ENCODE measurements at places on chromosomes 1 and 21.

DNA sequence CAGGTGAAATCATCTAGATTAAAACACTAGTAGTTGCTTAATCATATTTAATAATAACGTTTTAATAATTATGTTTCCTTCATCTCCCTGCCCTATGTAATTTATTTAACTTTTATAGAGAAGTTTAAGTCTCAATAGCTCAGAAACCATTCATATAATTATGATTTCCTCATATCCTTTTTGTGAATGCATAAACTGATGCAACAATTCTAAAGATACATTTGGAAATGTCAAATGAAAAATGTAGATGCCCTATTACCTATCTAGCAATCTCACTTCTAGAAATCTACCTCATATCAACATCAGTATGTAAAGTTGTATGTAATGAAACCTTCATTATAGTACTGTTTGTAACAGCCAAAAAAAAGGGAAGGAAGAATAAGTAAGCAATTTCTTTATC is 10.5 kb downstream of the DRAM2 start:
- no peak for DNase-seq

DNA sequence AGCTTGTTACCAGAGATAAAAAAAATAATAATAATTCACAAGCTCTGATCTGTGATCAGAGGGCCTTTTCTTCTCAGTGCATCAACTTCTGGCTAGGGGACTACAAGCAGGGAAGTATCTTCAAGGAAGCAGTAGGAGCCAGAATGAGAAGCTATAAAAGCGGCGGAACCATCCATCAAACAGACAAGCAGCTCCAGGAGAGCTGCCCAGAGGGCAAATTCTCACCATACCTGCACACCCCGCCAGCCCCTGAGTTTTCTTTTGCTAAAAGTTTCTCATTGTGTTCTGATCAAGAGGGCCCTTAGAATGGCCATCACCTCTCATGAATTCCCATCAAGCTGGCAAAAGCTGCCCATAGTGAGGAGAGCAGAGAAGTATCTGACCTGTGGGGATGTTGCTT is 99.4 kb downstream of the SMYD2 start:
- no peak for DNase-seq

GRCh38 chr1:19028546-19029129 is 72.2 kb upstream of the IFFO2 start:
- DNase-seq, result no peak

GRCh38 chr21:41653954-41654491 is 112.8 kb downstream of the RIPK4 start:
- no peak for DNase-seq

- DNase-seq, result no peak
These were observed 99.1 kb downstream of the PKN2 start for GRCh38 chr1:88783145-88783544.

DNA sequence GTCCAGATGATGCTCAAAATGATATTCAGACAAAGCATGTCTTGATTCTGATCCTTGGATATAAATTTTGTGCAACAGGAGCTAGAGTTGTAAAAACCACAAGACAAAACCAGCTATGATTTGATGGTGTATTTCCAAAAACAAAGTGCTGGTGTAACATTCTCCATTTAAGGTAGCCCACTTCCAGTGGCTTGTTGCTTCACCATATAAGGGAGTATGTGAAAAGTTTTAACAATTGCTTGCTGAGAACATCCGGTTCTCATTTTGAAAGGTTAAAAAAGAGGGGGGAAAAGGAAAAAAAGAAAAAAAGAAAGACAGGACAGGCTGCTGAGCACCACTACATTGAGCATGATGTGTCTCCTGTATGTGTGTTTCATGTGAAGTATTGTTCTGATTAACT is 123.6 kb downstream of the MACF1 start:
- no peak for DNase-seq

All from stimulated activated CD4-positive, alpha-beta T cell treated with anti-CD3 and anti-CD28 coated beads, Interleukin-12 subunit alpha, Interleukin-12 subunit beta, amount 100 ng/mL, for 48 hours (primary cell).